ENCODE measurements at places on chromosomes 3 and 15.

GRCh38 chr3:4471907-4472306, 4.8 kb upstream of the SUMF1 start:
- DNase-seq, result no peak

DNA sequence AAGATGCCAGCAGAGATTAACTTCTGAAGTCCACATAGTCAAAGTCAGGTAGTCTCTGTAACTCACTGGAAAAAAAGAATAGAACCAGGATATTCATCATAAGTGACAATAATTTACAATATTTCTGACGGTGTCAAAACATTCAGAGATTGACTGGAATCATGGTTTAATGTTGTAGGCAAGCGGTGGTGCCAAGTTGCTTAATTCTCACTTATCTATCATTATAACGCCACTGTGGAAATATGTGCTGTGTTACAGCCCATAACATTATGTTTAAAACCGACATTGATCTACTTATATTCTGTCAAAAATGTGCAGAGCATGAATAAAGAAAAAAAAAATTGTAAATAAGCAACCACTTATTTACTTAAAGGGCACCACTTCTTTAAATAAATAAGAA, 801.7 kb downstream of the DIPK2A start:
- no peak for DNase-seq

DNA sequence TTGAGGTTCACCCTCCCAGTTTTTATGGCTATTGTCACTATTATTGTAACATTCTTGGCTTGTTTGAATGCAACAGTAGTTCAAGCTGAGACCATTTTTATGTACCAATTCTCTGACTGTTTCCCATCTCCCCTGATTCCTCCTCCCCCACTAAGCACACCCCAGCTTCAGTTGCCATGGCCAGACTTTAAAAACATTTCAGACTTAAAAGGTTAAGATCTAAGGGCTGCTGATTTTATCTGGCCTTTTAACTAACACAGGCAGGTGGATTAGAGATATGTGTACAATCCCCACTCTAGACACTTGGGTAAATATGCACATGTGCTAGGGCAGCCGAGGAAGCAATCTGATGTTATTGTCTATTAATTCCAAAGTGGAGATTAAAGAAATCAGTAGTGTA, 386.3 kb upstream of the NR2F2 start:
- no peak for DNase-seq

- DNase-seq, result no peak
Observed at GRCh38 chr3:169298247-169298992, 365.1 kb downstream of the MECOM start.

GRCh38 chr15:71221417-71221816, 106.1 kb downstream of the THSD4 start:
- no peak for DNase-seq
